ENCODE measurements at places on chromosomes 12 and 14.
A peak's percentile ranks its signal among the peaks of the same experiment; 100 is the strongest.

GRCh38 chr14:100138082-100138787, 21.2 kb downstream of the DEGS2 start:
- DNase-seq = no peak

DNA sequence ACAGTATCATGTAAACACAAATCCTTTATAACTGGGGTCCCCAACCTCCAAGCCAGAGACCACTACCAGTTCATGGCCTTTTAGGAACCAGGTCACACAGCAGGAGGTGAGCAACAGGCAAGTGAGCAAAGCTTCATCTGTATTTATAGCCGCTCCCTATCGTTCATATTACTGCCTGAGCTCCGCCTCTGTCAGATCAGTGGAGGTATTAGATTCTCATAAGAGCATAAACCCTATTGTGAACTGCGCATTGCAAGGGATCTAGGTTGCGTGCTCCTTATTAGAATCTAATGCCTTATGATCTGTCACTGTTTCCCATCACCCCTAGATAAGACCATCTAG, 49.9 kb downstream of the LRP6 start:
- DNase-seq = no peak

DNA sequence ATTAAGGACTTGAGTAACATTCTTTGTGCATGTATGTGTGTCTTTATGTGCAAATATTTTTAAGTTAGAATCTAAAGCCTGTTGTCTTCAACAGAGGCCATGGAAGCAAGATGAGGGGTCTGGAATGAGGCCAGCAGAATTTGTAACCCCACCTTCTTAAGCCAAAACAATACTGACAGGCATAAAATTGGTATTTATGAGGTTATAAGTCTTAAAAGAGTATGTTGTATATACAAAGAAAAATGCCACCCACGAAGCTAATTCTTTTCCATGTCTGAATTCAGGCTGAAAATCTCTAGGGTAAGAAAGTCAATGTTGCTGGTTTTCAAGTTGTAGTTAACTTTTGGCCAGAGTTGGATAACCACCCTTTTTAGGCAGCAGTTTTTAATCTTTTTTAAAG, 86.2 kb upstream of the TMTC1 start:
- no peak for DNase-seq

DNA sequence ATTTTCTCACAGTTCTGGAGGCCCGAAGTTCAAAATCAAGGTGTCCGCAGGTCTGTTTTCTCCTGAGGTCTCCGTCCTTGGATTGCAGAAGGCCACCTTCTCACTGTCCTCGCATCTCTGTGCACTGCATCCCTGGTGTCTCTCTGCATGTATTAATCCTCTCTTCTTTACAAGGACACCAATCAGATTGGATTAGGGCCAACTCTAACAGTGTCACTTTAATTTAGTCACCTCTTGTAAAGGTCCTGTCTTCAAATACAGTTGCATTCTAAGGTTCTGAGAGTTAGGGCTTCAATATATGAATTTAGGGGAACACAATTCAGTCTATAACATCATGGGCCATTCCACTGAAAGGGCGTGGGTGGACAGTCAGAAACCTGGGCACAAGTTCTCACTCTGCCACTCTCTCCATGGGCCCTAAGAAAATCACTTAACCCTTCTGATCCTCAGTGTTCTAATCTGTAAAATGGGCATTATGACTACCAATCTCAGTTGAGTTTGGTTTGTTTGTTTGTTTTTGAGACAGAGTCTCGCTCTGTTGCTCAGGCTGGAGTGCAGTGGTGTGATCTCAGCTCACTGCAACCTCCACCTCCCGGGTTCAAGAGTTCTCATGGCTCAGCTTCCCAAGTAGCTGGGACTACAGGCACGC, 41.6 kb upstream of the FGD4 start:
- no peak for DNase-seq

DNA sequence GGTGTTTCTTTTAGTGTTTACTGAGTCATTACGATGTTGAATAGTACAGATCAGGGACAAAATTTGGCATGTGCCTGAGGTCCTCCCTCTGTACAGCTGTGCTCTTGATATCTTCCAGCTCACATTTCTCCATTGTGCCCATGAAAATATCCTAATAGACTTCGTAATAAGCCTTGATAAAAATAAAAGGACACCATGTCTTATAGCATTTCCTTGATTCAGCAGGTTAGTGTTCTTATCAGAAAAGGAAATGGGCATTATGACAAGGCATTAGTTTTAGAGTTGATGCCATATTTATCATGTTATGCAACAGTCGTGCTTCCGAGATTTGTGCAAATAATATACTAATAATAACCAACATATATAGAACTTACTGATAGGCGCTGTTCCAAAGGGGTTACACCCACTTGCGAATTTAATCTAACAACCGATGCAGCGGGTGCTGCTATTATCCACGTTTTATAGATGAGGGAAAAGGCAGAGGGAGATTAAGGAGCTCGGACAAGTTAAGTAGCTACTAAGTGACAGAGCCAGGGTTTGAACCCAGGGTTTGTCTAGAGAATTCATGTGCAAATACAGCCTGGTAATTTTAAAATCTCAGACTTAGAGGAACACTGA, 15.1 kb upstream of the WNK1 start:
- no peak for DNase-seq

GRCh38 chr12:19624491-19624890, 185.2 kb downstream of the AEBP2 start:
- DNase-seq = no peak

DNA sequence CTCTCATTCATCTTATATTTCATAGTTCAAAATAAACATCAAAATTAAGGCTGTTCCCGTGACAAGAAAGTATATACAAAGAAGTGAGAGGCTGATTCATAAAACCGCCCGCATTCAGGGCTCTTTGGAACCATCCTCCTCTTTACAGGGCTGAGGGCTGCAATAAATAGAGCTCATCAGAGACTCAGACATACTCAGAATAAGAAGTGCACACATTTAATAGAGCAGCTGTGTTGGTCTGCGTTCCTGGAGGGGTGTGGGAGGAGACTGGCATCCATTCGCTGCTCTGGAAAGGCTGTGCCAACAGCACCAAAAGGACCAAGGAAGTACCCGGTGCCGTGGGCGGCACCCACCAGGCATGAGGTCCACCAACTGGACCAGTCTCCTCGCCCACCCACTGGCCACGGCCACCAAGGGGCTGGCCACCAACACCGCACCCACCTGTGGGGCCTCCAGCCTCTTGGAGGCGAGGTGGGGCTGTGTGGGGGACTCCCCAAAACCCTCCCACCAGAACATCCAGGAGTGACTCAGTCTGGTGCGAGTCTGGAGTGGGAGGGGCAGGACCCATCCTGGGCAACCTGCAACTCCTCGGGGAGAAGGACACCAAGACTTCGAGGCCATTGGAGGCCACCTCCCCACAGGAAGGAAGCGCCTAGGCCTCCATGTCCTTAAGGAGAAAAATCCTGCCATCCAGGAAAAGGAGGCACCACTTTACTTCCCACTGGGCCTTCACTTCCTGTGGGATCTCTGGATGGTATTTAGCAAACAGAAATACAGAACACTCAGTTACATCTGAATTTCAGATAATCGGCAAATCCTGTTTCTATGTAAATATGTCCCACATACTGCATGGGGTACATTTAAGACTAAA, 32.7 kb downstream of the VCPKMT start:
- DNase-seq = peak; percentile 57

Data from inflammatory macrophage (primary cell).